Hypothalamus (tissue), 51 donors: ENCODE measurements at places on chromosomes 7 and 10.

DNA sequence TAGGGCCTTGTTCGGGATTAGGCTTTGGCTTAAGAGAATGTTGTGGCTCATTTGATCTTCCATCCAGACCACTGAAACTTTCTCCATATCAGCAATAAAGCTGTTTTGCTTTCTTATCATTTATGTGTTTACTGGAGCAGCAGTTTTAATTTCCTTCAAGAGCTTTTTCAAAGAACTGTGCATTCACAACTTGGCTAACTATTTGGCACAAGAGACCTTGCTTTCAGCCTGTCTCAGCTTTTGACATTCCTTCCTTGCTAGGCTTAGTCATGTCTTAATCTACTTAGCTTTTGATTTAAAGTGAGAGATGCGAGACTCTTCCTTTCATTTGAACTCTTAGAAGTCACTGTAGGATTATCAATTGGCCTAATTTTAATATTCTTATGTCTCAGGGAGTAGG, 19.1 kb upstream of the AKR1B1 start:
- no peak for DNase-seq

GRCh38 chr10:30188101-30188500, 128.7 kb upstream of the JCAD start:
- no peak for DNase-seq

GRCh38 chr10:113104047-113104446, 154.0 kb downstream of the TCF7L2 start:
- DNase-seq, result no peak

DNA sequence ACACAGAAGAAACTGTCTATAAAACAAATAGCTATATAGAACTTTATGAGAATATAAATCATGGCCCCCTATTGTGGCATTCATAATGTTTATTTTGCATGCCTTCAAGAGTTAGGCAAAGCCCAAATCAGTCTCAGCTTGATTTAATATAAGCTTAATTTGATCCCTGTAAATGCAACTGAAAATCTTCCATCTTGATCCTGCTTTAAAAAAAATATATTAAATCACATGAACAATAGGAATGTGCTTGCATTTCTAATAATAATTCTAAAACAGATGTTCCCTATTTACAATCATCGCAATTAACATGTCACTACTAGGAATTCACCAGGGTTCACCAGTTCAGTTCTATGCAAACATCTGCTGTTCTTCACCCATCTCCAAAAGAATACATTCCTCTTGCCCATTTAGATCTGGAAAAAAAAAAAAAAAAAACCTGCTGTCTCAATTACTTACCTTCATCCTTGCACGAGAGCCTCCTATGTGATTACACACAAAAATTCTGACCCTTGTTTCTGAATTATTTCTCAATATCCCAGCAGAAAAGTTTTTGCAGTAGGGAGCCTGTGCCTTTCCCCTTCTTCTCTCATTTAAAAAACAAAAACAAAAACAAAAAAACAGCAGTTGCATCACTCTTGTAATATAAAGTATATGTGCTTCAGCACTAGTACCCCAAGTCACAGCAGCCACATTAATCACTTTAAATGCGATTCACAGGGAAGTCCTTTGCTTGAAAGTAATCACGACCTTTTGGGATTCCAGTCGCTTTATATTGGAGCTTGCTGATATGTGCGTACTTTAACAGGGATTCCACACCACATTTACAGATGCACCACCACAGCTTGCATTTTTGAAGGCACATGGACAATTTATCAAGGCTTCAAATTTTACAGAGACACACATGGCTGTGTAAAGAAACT, 194.8 kb upstream of the KMT2E start:
- DNase-seq, result no peak

- no peak for DNase-seq
Observed at GRCh38 chr7:100649826-100650565, 6.3 kb downstream of the ACTL6B start.

GRCh38 chr10:73819513-73820093, 8.2 kb upstream of the NDST2 start:
- no peak for DNase-seq

- DNase-seq, result no peak
Observed at GRCh38 chr7:29375641-29376562, 181.3 kb downstream of the CHN2 start.

DNA sequence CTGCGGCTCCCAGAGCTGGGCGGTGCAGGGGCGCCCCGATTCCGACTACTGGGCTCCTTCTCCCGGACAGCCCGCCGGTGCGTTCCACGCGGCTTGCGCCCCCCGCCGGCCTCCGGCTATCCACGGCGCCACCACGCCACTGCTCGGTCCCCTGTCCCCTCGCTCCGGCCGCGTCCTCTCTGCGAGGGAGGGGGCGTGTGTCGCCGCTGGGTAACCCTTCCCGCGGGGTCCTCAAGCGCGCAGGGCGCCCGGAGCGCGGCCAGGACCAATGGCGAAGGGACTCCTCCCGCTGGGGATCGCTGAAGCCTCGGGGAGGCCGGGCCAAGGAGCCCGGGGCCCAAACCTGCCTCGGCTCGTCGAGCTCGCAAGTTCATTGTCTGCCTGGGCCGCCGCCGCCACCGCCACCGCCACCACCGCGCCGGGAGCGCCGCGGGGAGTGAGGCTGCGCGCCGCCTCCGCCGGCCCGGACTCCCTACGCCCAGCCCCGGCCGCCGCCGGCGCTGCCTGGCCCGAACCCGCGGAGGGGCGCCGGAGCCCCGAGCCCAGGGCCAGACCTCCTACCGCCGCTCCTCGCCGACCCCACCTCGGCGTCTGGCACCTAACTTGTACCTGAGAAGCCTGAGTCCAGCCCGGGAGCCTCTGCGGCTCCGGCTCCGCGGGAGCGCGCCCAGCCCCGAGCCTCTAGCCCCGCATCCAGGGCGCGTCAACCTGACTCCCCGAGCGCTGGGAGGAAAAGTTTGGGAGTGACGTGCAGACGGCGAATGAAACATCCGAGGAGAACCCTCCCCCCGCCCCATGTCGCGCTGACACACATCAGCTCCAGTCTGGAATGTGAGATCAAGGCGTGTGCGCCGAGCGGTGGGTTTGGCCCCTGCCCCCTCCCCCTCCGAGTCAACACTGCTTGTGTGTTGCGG, at the start of gene CHST15:
Gene CHST15, minus strand, starts transcription at position 739 of the 914 bp plus-strand sequence. CDS start 47,386 bp downstream, outside the sequence.
- DNase-seq, result no peak

- DNase-seq, result no peak
Observed at GRCh38 chr7:11779864-11780674, 51.9 kb downstream of the THSD7A start.

DNA sequence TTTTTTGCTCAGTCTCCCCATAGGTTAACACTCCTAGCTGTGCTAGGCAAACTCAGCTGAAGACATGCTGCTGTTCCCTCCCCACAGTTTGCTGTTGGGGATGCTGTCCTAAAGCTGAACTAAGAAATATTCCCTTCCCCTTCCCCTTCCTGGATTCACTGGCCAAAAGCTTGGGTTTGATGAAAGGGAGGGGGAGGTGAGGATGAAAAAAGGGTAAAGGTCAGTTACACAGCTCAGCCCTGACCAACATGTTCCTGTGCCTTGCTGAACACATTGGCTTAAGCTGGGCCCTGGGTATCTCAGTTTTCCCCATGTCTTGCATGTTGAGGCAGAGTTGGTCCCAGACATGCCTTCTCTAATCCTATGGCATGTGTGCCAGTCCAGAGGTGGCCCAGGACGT, 15.3 kb downstream of the CCM2 start:
- no peak for DNase-seq

- no peak for DNase-seq
Observed at GRCh38 chr7:2353113-2353935, 1.3 kb upstream of the EIF3B start.

DNA sequence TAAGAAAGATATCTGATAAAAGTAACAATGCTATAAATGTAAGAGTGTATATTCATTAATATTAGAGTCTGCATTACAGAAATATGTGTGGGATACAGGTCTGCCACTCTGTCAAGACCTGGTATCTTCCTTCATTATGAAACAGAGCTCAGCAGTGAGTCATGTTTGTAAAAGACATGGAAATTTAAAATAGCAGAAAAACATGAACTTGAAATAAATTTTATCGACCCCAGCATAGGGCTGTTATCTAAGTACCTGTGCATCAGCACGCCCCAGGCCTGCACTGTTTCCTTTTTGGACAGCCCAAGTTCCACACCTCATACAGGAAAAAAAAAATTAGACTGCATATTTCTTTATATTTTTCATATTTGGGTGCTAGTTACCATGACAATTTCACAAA, 58.0 kb upstream of the ZPBP start:
- peak; percentile 24 for DNase-seq

GRCh38 chr7:23590529-23590928, 6.7 kb upstream of the CCDC126 start:
- no peak for DNase-seq

DNA sequence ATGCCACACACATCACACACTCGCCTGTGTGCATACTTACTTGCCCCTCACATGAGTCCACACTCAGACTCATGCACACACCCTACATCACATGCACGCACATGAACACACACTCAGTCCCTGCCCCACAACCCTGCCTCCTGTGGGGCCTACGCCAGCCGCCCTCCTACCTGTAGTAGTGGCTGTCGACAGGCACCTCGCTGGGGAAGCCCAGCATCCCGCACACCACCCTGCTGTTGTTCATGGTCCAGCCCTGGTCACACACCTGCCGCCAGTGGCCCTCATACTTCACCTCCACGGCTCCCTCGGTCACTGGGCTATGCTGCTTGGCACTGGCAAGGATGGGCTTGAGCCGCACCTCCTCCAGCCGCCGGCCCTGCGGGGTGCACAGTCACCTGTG, 7.2 kb downstream of the LOXL4 start:
- no peak for DNase-seq

DNA sequence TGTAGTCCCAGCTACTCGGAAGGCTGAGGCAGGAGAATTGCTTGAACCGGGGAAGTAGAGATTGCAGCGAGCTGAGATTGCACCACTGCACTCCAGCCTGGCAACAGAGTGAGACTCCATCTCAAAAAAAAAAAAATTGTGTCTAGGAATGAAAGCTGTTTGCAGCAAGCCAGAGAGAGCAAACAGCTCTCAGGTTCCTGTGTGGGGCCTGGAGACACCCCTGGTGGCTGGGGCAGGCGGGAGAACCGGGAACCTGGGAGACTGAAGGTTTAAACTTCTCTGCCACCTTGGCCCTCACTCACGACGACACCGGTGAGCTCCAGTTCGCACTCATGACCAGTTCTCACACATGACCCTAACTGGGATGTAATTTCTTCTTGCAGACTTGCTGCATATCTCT, 13.2 kb upstream of the UNCX start:
- DNase-seq, result no peak

DNA sequence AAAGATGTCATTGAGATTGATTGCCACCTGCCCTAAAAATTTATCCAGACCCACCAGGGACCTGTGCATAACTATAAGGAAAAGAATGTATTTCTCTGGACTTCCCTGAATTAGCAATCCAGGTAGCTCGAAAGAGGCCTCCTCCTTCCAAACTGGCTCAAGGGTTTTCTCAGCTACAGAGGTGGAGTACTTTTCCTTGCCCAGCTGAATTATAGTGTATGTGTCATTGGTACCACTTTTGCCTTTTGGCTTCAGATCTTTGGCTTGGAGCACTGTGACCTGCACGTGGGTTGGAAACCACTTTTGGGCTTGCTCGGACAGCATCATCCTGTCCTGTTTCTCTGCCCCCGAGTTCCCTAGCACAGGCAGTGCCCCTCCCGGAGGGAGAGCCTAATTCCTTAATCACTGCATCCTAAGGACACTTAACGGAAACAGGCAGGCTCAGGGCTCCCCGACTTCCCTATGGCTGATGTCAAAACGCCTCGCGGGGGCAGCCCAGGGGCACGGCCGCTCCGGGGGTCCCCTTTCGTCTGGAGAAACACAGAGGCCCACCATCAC, 825 bp downstream of the RAB11FIP2 start:
- DNase-seq, result no peak

DNA sequence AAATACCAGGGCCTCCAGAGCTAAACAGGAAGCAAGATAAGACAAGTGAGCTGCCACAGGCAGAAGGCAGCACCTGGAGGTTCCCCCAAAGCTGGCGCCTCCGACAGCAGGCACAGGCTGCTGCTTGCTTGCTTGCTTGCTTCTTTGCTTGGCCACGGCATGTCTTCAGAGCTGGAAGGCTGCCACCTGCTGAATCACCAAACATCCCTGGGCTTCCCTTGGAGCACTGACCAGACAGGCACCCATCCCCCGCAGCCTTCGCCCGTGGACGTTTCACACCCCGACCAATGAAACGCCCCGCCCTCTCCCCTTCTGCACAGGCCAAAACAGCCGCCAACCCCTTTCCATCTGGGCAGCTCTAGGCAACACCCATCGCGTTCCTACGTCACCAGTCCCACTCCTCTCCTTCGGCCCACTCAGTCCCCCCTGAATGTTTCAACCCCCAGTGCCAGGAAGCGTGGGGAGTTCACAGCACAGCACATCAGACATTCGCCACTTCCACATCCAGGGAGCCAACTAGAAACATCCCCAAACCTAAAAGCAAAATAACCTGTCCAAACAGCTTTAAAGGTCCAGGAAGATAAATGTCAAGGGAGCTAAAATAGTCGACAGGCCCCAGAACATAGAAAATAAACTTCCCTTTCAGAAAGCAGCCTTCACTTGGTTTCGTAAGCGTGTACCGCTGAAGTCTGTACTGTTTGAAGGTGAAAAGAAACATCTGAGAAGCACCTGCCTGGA, 1.6 kb downstream of the SGMS1 start:
- DNase-seq, result peak; percentile 95

DNA sequence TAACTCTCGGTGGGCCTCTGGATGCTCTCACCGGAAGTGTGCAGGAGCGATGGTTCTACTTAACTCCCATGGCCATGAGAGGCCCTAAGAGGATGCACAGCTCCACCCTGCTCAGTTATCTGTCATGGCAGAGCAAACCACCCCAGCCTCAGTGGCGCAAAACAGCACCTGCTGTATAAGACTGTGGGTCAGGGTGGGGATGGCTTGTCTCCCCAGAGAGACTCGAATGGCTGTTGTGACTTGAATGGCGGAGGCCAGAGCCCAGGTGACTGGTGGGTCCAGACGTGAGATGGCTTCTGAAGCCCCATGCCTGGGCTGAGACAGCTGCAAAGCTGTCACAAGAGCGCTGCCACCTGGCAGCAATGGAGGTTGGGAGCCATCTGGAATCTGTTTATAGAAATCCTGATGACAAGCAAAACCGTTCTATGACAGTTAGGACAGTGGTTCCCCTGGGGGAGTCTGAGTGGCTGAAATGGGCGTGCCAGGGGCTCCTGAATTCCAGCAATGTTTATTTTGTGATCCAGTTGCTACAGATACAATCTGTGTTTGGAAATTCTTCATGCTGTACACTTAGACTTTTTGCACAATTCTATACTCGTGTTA, 490.5 kb downstream of the TCERG1L start:
- DNase-seq, result no peak

DNA sequence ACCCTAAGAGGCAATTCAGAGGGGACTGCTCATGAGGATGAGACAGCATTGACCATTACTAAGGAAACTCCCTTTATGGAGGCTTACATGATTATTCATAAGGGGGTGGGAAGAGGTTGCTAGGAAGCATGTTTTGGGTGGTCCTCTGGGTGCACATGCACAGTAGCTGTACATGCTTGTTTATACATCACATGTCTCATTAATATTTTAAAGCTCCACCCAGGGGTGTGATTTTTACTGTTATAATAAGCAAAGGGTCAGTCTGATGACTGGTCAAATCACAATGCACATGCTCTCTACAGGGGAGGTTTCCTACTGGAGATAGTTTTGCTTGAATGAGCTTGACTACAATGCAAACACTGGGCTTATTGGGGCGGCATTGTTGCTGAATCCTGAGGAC, 23.8 kb upstream of the PPP1R9A start:
- DNase-seq, result no peak
